Erythroblast (primary cell): ENCODE measurements at places on chromosomes 11 and 22.

DNA sequence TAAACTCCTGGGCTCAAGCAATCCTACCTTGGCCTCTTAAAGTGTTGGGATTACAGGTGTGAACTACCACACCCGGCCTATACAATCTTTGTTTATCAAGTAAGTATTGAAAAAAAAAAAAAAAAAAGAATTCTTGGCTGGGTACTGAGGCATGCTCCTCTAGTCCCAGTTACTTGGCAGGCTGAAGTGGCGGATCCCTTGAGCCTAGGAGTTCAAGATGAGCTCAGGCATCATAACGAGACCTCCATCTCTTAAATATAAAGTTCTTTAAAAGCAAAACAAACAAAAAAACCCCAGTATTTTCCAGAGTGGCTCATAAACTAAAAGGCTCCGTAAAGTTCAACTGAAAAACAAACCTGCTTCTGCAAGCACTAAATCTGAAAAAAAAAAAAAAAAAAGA, 50.3 kb upstream of the GAB2 start:
- no peak for DNase-seq

DNA sequence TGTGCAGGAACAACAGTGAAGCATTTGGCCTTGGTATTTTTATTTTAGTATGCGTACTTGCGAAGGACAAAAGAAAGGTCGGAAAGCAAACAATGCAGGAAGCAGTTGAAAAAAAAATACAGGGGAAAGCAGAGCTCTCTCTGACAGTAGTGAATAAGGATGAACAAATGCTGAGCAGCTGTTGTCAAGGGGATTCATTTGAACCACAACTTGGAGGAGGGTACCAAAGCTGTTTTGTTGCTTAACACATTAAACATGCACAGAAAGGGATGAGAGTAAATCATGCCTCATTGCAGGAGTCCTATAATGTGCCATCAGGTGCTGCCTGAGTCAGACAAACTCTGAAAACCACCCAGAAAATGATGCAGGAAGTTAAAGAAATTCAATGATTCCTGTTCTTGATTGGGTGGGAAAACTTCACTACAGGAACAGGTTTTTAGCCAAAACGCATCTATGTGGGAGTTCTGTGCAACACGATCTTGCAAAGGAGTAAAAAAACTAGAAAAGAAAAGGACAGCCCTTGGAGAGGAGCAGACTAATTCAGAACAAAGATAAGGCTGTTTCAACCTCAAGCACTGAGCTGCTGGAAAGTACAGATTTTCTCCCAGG, 2113.5 kb downstream of the LRRC4C start:
- no peak for DNase-seq

- no peak for DNase-seq
Observed at GRCh38 chr22:23803001-23803819, 16.4 kb downstream of the SMARCB1 start.

GRCh38 chr11:59754859-59755700, at the start of gene STX3:
TSS of gene STX3 (plus strand) at chr11:59755376. CDS start at chr11:59755606, 230 bp downstream.
- peak; percentile 70 for DNase-seq

DNA sequence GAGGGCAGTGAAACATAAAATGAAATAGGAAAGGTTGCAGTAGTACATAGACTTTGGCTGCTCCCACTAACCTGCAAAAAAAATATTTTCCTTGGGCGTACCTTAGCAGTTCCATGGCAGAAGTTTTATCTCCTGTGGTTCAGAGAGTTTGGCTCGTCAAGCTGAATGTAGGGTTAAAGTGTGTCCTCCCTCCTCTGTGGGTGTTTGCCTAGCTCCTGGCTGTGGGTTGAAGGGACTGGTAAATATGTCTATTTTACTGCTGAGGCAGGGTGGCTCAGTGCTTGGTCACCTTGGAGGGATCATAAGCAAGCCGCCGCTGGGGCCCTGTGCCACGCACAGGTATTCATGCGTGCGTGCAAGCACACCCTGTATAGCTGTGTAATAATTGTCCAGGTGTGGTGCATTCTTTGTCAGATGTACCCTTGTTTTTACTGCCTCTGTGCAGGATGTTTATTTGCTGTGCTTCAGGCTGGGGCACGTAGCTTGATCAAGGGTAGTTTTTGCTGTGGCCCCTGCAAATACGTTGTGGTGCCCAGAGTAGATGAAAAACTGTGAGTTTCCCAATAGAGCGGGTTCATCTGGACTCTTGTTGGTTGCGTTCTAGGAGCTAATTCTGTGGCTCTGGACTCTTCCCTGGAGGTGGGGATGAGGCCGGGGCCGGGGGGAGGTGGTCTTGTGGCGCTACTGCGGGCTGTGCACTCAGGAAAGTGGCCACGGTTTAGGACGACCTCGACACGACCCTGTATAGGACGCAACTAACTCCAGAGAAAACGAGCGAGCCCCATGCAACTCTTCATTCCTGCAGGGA, 732 bp upstream of the SORL1 start:
- DNase-seq: no peak

GRCh38 chr22:19873138-19873959, 18.7 kb upstream of the GNB1L start:
- DNase-seq: no peak

- no peak for DNase-seq
Observed at GRCh38 chr11:128271401-128271800, 316.0 kb downstream of the ETS1 start.

DNA sequence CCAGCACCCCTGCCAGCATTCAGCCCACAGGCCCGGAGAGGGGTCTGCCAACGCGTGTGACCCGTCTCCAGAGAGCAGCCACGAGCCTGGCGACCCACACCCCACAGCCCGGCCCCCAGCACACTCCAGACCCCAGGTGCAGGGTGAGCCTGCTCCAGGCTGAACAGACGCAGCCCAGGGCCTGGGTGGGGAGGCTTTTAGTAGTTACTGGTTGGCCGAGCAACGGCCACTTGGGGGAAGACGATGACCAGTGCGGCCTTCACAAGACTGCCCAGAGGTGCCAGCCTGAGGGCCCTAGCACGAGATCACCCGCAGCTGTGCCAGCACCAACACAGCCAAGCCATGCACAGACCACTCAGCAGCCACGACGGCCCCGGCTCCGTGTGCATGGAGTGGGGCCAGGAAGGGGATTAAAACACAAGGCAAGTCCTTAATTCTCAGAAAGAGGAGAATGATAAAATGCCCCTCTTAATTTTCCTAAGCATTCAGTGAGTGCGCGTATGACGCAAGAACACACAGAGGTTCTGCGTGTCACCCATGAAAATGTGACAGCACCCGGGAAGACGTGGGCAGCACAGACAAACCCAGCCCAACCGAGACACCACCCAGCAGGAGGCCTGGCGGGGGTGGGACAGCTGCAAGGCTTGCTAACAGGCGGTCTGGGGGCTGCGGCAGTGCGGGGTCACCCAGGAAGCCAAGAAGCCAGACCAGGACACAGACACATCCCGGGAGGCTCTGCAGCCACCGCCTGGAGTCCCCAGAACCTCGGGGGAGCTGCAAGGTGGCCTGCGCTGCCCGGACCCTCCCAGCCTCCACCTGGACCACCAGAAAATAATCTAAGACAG, 47.6 kb downstream of the BRD1 start:
- no peak for DNase-seq

- DNase-seq: no peak
Observed at GRCh38 chr11:64545619-64546018, 45.4 kb upstream of the SLC22A12 start.

DNA sequence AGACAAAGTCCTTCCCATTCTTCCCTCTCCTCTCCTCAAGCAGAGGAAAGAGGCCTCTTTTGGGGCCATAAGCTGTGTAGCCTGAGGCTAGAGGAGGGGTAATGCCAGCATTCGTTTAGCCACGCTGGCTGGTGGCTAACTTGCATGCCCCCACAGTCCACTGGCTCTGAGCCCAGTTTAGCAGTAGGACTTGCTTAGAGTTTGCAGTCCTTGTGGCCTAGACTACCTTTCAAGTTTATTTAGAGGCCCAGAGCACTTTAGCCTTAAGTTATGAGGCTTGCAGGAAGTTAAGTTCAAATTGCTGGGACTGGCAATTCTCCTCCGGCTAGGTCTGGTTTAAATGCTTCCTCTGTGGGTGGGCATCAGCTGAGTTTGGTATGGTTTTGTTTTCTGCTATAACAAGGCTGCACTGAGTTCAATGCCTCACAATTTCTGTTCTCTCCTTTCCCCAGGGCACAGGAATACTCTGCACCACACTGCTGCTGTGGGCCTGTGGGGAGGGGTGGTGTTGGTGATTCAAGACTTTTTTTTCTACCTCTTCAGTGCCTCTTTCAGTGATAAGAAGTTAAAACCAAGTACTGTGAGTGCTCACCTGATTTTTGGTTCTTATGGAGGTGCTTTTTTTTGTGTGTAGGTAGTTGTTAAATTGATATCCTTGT, 281.0 kb upstream of the C11orf87 start:
- no peak for DNase-seq

- no peak for DNase-seq
Observed at GRCh38 chr11:116563712-116564047, 209.1 kb downstream of the BUD13 start.

DNA sequence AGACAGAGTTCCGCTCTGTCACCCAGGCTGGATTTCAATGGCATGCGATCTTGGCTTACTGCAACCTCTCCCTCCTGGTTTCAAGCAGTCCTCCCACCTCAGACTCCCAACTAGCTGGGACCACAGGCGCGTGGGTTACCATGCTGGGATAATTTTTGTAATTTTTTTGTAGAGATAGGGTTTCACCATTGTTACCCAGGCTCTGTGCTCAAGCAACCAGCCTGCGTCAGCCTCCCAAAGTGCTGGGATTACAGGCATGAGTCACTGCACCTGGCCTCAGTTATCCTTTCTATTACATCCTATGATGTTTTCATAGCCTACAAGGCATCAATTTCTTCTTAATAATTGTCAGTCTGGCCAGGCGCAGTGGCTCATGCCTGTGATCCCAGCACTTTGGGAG, 36.5 kb downstream of the LRRC74B start:
- no peak for DNase-seq

- DNase-seq: no peak
Observed at GRCh38 chr11:68527585-68527984, 67.0 kb downstream of the PPP6R3 start.

GRCh38 chr11:80417681-80418080, 976.9 kb upstream of the TENM4 start:
- DNase-seq: no peak

- DNase-seq: no peak
Observed at GRCh38 chr11:416757-417621, 2.2 kb upstream of the SIGIRR start.

DNA sequence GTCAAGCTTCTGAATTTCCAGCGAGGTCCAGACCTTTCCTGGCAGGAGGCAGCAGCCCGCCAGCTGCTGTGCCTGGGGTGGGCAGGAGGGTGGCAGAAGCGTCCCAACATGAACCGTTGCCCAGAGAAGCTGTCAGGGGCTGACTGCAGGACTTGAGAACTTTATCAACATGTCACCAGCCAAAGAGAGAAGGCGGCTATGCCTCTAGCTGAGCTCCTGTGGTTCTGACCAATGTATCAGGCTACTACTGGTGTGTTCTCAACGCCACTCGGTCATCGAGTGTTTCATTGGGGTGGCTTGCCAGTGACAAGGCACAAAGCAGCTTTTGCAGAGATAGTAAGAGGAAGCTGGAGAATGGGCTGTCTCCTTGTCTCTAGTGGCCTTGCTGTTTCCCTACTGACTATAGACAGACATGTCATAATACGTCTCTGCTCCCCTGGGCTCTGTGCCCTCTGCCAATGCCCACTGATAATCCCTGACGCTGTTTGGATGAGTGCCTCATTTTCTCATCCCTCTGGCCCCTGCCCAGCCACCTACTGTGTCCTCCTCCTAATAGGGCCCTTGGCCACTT, 17.6 kb upstream of the ASCC2 start:
- DNase-seq: no peak

- no peak for DNase-seq
Observed at GRCh38 chr11:38461751-38462150, 1863.7 kb upstream of the RAG2 start.

DNA sequence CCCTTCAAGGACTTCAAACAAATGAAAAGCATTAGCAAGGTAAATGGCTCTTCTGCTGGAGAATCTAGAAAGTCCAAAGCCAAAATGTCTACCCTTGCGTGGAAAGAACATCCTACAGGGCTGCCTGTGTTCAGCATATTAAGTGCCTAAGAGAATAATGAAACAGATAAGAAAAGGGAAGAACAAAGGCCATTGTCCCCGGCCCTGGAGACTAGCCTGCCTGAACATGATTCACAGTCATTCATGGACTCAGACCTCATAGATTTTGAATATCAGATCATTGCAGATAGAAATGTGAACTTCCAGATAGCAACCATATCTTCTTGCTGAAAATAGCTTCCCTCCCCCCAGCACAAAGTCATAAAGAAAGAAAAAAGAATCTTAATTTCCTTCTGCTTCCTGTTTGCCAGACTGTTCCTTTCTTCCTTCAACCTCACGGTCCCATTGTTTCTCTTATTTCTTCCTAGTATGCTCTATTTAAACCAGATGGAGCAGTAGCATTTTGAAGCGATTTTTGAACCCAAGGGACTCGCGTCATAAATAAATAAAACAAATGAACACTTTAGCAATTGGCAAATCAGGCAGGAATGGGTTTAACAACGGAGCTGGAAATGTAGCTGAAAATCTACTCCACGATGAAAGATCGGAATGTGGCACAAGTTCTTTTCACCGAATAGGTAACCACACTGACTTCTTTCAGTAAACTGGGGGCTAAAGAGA, 408.2 kb upstream of the CCDC90B start:
- DNase-seq: no peak

GRCh38 chr22:19879992-19880785, 25.5 kb upstream of the GNB1L start:
- no peak for DNase-seq

- DNase-seq: peak; percentile 8
Observed at GRCh38 chr11:86513746-86514373, 139.2 kb downstream of the CCDC81 start.

DNA sequence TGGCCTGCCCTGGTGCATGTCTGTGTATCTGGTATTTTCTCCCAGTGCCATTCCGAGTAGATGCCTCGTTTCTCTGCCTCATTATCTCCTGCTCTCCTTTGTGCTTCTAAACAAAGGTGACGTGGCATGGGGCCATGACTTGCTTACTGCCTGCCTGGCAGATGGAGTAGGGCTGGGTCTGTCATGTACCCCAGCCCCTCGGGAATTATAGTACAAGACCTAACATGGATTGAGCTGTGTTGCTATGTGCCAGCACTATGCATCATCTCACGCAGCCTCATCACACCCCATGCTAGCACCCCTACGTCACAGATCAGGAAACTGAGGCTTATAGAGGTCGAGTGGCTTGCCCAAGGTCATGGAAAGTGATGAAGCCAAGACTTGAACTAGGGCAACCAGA, 88.1 kb downstream of the GALNT18 start:
- DNase-seq: no peak

DNA sequence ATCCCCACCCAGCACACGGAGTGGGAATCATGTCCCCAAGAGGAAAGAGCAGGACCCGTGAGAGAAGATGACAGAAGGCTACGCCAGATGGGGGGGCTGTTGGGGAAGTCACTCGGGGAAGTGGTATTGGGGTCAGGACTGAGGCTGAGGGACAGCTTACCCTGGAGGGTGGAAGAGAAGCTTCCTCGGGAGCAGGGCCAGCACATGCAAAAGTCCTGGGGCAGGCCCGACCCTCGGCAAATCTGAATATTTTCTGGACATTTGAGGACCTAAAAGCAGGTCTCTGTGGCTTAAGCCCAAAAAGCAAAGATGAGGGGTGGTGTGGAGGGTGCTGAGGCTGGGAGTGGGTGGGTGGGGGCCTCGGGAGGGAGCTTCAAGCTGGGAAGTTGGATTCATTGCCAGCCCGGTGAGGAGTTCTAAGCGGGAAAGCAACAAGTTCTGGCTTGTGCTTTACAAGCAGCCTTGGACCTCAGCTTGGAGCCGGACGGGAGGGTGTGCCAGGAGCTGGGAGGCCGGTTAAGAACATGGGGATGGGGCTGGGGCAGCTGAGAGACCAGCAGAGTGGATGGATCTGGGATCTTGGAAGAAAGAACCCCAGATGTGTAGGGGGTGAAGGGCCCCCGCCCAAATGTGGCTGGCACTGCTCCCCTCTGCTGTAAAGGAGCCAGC, 34.9 kb downstream of the GRAMD4 start:
- DNase-seq: no peak

- DNase-seq: no peak
Observed at GRCh38 chr22:50051930-50052329, 6.2 kb downstream of the TTLL8 start.
